ENCODE measurements at places on chromosomes 2 and 18. TPM values are rescaled to one million over a fixed set of nuclear protein-coding genes. Genes with fewer than 3 reads are reported as not detected.
A peak's percentile ranks its signal among the peaks of the same experiment; 100 is the strongest.

DNA sequence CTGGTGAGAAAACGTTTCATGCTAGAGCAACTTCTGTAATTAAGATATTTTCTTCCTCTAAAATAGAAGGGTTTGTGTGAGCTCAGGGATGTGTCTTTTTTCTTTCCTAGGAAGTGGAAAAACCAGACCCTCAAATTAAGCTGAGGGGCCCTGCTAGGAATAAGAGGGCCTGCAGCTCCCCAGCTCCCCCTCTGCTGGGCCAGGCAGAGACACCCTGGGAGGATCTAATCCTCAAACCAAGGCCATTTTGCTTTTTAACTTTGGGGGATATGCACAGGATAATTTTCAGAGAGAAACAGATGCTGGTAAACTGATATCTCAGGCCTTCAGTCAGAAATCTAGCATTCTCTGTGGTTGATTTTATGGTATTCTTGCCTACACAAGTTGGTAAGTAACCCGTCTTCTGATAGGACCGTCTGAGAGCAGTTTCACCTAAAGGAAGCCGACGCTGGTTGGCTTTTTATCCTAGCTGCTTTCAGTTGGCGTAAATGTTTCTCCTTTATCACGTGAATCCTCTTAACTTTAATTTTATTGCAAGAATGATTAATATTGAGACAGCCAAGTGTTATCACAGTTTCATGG, 34.8 kb downstream of the SNTG2 start:
- H3K27ac ChIP-seq = no peak overlapping the region
- peak overlapping the region; percentile 12 for H3K4me3 ChIP-seq
- H3K4me1 ChIP-seq = peaks cover 15% of the 10 kb centered on the region
- no peak for DNase-seq

- peaks cover 15% of the 10 kb centered on the region for H3K27me3 ChIP-seq
- no peaks in the 10 kb centered on the region for H3K36me3 ChIP-seq
- H3K4me3 ChIP-seq = no peak overlapping the region
Measured at GRCh38 chr2:200356857-200357384, 50.4 kb downstream of the SPATS2L start.

DNA sequence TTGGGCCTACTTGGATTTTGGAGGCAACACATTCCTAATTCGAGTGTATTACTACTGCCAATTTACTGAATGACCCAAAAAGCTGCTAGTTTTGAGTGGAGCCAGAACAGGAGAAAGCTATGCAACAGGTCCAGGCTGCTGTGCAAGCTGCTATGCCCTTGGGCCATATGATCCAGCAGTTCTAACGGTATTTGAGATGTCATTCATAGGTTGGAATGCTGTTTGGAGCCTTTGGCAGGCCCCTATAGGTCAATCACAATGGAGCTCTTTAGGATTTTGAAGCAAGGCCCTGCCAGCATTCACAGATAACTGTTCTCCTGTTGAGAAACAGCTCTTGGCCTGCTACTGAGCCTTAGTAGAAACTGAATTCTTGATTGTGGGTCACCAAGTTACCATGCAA, 368.7 kb downstream of the CDH19 start:
- DNase-seq = no peak
- H3K27me3 ChIP-seq = no peaks in the 10 kb centered on the region
- no peaks in the 10 kb centered on the region for H3K4me1 ChIP-seq

DNA sequence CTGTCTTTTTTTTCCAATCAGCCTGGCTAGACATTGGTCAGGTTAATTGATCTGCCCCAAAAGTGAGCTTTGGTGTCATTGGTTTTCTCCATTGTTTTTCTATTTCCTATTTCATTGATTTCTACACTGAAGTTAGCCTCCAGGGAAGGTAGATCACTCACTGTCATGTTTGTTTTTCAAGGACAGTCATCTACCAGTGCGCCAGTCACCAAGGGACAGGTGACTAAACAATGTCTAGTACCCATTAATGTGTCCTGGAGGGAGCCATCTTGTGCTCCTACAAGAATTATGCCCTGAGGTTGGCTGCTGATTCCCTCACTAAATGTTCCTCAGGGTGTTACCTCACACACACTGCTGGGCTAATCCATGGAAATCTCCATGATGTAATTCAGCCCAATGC, 17.6 kb upstream of the USP40 start:
- H3K27ac ChIP-seq = no peak overlapping the region
- H3K4me3 ChIP-seq = no peak overlapping the region
- no peaks in the 10 kb centered on the region for H3K4me1 ChIP-seq
- no peak for DNase-seq
- peaks cover 4% of the 10 kb centered on the region for H3K36me3 ChIP-seq

GRCh38 chr2:31161637-31162036, 23.4 kb upstream of the GALNT14 start:
- no peak for DNase-seq
- no peak overlapping the region for H3K4me3 ChIP-seq
- H3K36me3 ChIP-seq = no peaks in the 10 kb centered on the region
- no peak overlapping the region for H3K27ac ChIP-seq
- H3K4me1 ChIP-seq = peaks cover 3% of the 10 kb centered on the region
- peaks cover 35% of the 10 kb centered on the region for H3K27me3 ChIP-seq

GRCh38 chr2:173412628-173413027, 58.0 kb downstream of the CDCA7 start:
- no peak overlapping the region for H3K4me3 ChIP-seq
- no peak overlapping the region for H3K27ac ChIP-seq
- peaks cover 2% of the 10 kb centered on the region for H3K4me1 ChIP-seq
- DNase-seq = no peak

- H3K4me3 ChIP-seq = no peak overlapping the region
- H3K36me3 ChIP-seq = no peaks in the 10 kb centered on the region
- H3K27me3 ChIP-seq = no peaks in the 10 kb centered on the region
- peaks cover 4% of the 10 kb centered on the region for H3K4me1 ChIP-seq
- no peak overlapping the region for H3K27ac ChIP-seq
Measured at GRCh38 chr2:24420373-24420772, 60.0 kb upstream of the ITSN2 start.

- peaks cover 9% of the 10 kb centered on the region for H3K4me1 ChIP-seq
- H3K36me3 ChIP-seq = peaks cover 6% of the 10 kb centered on the region
- no peak for DNase-seq
- H3K4me3 ChIP-seq = no peak overlapping the region
Measured at GRCh38 chr2:43417300-43417699, 178.5 kb downstream of the THADA start.

- H3K27ac ChIP-seq = no peak overlapping the region
- H3K4me3 ChIP-seq = no peak overlapping the region
- H3K27me3 ChIP-seq = peaks cover 28% of the 10 kb centered on the region
- H3K36me3 ChIP-seq = no peaks in the 10 kb centered on the region
Measured at GRCh38 chr18:48342581-48342980, 66.6 kb downstream of the ZBTB7C start.

GRCh38 chr2:2698182-2699120, 367.4 kb upstream of the MYT1L start:
- H3K4me3 ChIP-seq = no peak overlapping the region
- DNase-seq = no peak
- no peak overlapping the region for H3K27ac ChIP-seq
- H3K36me3 ChIP-seq = peaks cover 3% of the 10 kb centered on the region
- no peaks in the 10 kb centered on the region for H3K4me1 ChIP-seq

DNA sequence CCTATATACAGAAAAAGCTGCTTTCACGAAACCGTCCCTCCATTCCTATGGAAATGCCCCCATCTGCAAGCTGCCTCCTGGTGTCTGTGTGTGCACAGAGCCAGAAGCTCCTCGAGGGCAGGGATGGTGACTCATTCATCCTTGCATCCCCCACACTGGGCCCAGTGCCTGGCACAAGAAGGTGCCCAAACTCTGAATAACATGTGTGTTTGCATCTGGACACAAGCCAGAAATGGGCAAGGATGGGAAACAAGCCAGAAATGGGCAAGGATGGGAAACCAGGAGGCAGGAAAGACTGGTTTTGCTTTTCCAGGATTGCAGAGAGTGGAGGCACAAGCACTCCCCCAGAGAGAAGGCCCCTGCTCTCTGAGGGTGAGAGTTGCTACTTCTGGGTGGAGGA, 313.9 kb downstream of the CELF4 start:
- peaks cover 7% of the 10 kb centered on the region for H3K36me3 ChIP-seq
- no peak overlapping the region for H3K27ac ChIP-seq
- H3K4me1 ChIP-seq = peaks cover 6% of the 10 kb centered on the region
- no peak for DNase-seq
- no peak overlapping the region for H3K4me3 ChIP-seq

- no peak for DNase-seq
- peaks cover 34% of the 10 kb centered on the region for H3K27me3 ChIP-seq
- H3K36me3 ChIP-seq = peaks cover 7% of the 10 kb centered on the region
- H3K27ac ChIP-seq = no peak overlapping the region
Measured at GRCh38 chr2:74735009-74735408, 81.0 kb downstream of the SEMA4F start.

DNA sequence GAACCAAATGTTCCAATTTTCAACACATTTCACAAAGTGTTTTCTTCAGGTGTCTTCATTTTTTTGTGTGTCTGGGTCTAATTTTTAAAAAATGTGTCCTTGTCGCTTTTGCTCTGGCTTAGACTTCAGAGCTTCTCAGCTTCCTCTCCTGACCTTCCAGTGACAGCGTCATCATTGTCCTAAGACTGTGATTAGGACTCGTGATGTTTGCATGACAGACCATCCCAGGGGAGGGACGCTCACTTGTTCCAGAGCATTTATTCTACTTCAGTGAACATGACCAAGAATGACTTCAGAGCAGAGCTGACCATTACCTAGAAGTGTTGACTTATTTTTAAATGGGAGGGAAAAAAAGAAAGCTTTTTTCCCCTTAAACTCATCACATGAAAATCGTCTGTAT, 591.9 kb downstream of the IRS1 start:
- no peaks in the 10 kb centered on the region for H3K36me3 ChIP-seq
- H3K27ac ChIP-seq = no peak overlapping the region
- no peak overlapping the region for H3K4me3 ChIP-seq
- no peaks in the 10 kb centered on the region for H3K4me1 ChIP-seq
- no peak for DNase-seq
- H3K27me3 ChIP-seq = peaks cover 31% of the 10 kb centered on the region

- H3K27ac ChIP-seq = no peak overlapping the region
- H3K4me3 ChIP-seq = no peak overlapping the region
- H3K27me3 ChIP-seq = peaks cover 82% of the 10 kb centered on the region
- no peak for DNase-seq
- peaks cover 9% of the 10 kb centered on the region for H3K36me3 ChIP-seq
Measured at GRCh38 chr2:75609937-75610508, 36.6 kb upstream of the MRPL19 start.

DNA sequence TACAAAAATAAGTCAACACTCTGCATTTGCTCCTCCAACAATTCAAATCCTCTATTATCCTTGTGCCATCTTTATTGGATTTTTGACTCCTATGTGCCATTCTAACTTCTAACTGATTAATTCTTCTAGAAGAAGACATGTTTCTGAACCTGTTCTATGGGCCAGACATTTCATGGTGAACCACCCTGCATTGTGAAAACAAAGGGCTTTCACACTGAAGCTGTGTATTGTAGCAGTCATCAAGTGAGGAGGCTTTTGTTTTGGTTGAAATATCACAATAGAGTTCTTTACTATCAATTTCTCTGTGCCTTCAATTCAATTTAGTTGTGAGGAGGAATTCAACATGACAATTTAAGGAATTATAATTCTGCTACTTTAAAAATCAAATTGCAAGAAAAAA, 357.9 kb downstream of the PLCL1 start:
- DNase-seq = no peak
- H3K4me3 ChIP-seq = no peak overlapping the region
- peaks cover 5% of the 10 kb centered on the region for H3K4me1 ChIP-seq

GRCh38 chr18:22847392-22847791, 85.7 kb upstream of the RBBP8 start:
- no peak overlapping the region for H3K4me3 ChIP-seq
- no peak overlapping the region for H3K27ac ChIP-seq
- H3K36me3 ChIP-seq = peaks cover under 1% of the 10 kb centered on the region
- no peak for DNase-seq
- H3K27me3 ChIP-seq = peaks cover 19% of the 10 kb centered on the region

GRCh38 chr2:162210385-162210784, 32.9 kb downstream of the FAP start:
- H3K4me3 ChIP-seq = no peak overlapping the region
- DNase-seq = no peak
- no peaks in the 10 kb centered on the region for H3K4me1 ChIP-seq
- no peak overlapping the region for H3K27ac ChIP-seq

DNA sequence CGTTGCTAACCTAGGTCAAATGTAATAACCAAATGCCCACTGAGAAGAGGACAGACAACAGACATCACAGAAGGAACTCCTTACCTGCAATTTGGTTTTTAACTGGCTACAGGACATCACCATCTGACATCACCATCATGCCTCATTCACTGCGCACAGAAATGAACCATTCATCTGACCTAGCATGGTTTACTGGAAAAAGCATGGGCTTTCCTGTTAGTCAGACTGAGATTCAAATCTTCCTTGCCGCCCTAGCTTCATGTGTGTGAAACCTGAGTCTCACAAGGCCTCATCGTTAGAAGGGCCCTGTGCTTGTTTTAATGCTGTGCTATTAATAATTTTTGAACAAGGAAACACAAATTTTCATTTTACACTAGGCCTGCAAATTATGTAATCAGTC, 1.1 kb upstream of the HIBCH start:
- H3K36me3 ChIP-seq = peaks cover 5% of the 10 kb centered on the region
- H3K4me1 ChIP-seq = peaks cover 27% of the 10 kb centered on the region
- no peak for DNase-seq
- peak overlapping the region; percentile 92 for H3K27ac ChIP-seq
- peaks cover 4% of the 10 kb centered on the region for H3K27me3 ChIP-seq

DNA sequence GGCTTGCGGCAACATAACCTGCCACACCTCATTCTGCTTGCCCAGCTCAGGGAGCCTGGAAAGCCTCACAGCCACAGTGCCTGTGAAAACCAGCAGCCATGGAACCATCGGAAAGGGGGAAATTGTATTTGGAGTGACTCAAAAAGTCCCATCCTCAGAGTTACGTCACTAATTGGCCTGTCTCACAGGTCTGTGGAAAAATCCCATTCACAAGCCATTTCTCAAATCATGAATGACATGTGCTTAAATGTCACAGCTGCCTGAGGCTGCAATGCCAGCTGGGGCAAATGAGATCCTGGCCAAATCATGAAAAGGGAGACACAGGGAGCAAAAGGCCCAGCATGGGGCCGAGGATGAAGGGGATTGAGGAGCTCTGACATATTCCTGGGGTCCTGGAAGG, 486.9 kb upstream of the RAB6C start:
- no peak for DNase-seq
- H3K27ac ChIP-seq = no peak overlapping the region
- H3K27me3 ChIP-seq = no peaks in the 10 kb centered on the region
- H3K4me1 ChIP-seq = no peaks in the 10 kb centered on the region
- no peak overlapping the region for H3K4me3 ChIP-seq

GRCh38 chr18:48575301-48575657, 36.4 kb downstream of the CTIF start:
- no peak overlapping the region for H3K27ac ChIP-seq
- no peak overlapping the region for H3K4me3 ChIP-seq
- H3K27me3 ChIP-seq = no peaks in the 10 kb centered on the region
- no peak for DNase-seq
- H3K36me3 ChIP-seq = peaks cover 2% of the 10 kb centered on the region
- H3K4me1 ChIP-seq = no peaks in the 10 kb centered on the region

GRCh38 chr2:100494712-100495111, 24.4 kb downstream of the NMS start:
- H3K4me3 ChIP-seq = no peak overlapping the region
- H3K36me3 ChIP-seq = peaks cover 2% of the 10 kb centered on the region
- no peak overlapping the region for H3K27ac ChIP-seq
- peaks cover 26% of the 10 kb centered on the region for H3K27me3 ChIP-seq
- no peaks in the 10 kb centered on the region for H3K4me1 ChIP-seq

ASPRV1 gene
- 1.7 TPM for total RNA-seq

ORMDL1 gene
- total RNA-seq = 145 TPM

C18orf54 gene
- total RNA-seq = 1.5 TPM

SP110 gene
- 72.5 TPM for total RNA-seq

GRP gene
- total RNA-seq = not detected

Data from T-helper 17 cell (primary cell).